ENCODE measurements at places on chromosomes 2 and 18. TPM values are rescaled to one million over a fixed set of nuclear protein-coding genes. Genes with fewer than 3 reads are reported as not detected.

DNA sequence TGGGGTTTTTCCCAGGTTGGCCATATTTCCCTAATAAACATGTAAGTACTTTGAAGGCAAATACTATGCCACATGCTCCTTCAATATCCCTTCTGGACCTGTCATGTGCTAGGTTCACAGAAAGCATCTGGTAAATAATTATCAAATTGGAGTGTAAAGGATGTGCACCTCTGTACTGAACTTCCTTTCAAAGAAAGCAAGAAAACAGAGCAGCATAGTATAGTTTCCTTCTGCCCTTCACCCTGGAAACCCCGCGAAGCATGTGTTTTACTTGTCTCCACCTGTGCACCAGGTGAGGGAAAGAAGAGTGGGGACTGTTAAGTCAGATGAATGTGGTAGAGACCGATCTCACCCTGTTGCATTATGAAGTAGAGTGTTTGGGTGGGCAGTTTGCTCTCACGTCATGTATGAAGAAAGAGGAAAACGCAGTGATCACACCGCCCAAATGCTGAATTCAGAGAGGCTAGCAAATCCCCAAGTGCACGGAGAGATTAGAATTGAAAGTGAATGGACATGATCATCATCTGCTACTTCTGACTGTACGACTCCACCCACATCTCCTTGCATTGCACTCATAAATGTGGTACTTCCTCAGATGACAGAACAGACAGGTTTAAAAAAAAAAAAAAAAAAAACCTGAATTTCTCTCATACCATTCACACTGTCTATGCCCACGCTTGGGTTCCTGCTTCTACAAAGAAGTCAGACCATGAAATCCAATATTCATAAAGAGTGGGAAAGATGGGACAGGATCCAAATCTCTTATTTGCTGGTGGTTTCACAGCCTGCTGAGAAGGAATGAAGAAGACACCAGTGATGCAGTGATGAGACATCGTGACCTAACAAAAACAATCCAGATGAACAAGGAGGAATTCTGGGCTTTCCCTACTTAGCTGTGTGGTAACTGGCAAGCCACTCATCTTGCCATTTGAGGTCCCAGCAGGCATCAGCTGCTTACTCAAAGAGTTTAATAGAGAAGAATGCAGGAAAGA lies 448.6 kb downstream of the BCL11A start:
- DNase-seq = no peak

- DNase-seq = no peak
Observed at GRCh38 chr18:10950876-10951630, 198.3 kb downstream of the PIEZO2 start.

DNA sequence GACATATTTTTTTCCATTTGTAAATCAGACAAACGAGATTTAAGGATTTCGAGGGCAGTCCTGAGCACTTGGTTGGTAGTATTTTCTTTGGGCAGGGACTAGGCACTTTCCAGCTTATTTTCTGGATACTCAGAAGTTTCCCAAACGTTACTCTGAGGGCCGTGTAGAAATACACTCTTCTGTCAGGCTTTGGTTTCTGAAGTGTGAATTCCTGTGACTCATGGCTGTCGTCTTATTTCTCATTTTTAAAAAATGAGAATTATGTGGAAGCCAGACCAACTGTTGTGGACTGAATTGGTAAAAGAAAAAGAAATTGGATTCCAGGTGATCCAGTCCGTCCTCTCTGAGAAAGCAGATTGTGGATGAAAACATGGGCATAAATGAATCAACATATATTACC lies 658.6 kb upstream of the FANCL start:
- no peak for DNase-seq

DNA sequence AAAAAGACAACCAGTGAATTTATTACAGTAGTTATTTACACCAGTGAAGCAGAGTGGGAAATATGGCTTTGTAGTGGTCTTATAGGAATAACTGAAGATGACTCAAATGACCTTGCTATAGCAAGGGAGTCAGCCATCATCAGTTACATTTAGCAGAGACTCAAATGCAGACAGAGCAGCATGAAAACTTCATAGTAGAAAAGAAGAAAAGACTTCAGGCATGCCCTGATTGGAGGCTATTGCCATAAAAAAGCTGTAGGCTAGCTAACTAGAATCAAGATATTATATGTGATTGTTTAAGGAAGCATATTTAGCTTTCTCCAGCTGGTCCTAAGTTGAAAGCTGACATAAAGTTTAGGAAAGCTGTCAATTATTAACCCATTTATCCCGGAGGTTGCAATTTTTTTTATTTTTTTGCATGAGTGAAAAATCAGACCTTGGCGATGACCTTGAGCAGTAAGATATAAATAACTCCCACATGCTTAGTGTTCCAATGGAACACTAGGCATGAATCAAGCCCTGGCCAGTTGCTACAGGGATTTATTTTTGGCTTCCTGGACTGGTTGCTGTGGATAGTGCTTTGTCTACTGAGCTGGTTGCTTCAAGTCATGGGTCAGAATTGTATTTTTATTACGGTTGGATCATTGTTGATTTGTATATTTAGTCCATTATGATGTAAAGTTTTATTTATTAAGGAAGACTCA lies 675.6 kb upstream of the VRK2 start:
- peak; percentile 1 for DNase-seq

DNA sequence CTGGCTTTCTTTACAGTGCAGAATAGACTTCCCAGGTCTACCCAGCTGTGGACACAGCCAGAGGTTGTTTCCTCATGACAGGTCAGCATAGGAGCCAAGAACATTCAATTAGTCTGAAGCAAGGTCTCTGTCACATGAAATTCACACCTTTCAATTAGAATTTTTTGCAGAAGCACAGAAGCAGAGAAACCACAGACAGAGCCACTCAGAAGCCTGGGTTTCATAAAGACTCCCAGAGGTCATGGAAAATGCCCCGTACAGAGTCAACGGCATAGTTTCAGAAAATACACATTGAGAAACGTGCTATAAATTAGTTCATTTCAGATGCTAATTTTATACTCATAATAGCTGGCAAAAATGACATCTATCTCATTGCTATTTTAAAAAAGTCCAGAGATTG lies 87.0 kb upstream of the TMEM200C start:
- no peak for DNase-seq

DNA sequence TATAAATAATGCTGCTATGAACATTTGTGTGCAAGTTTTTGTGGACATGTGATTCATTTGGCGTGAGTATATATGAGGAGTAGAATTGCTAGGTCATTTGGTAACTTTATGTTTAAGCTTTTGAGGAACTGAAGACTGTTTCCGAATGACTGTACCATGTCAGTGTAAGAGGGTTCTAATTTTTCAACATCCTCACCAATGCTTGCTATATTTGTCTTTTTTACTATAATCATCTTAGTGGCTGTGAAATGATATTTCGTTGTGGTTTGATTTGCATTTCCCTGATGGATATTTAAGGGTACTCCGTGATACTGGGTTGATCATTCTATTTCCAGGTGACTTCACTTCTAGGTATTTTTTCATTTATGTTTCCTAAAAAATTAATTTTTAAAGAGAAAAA lies 241.1 kb downstream of the BCL2 start:
- DNase-seq = no peak

DNA sequence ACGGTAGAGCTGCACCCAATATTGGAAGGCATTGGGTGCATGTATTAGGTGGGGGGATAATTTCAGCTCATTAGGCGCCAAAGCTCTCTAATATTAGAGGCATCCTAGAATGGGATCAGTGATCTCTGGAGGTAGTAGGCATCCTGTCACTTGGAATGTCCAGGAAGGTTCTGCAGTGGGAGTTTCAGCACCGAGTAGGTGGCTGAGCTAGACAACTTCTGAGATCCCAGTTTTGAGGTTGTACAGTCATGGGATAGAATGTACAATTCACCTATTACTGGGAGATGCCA lies 210.9 kb downstream of the MYCN start:
- no peak for DNase-seq

DNA sequence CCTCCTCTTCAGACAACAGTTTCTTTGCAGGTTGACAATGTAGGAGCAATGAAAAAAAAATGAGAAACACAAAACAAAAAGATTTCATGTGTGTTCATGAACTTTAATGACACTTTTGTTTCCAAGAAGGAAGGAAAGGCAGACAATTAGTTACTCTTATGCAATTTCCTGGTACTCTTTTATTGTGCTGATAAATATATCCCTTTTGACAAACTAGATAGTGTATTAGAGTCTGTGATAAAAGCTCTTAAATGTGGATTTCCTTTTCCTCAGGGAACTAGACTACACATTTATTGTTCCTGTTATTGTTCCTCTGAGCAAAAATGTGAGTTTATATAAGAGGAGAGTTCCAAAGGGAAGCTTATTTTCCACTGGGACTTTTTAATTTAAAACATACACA lies 188.7 kb upstream of the NRXN1 start:
- DNase-seq = no peak

KCNS3 gene
- 11.6 TPM for polyA plus RNA-seq

DNA sequence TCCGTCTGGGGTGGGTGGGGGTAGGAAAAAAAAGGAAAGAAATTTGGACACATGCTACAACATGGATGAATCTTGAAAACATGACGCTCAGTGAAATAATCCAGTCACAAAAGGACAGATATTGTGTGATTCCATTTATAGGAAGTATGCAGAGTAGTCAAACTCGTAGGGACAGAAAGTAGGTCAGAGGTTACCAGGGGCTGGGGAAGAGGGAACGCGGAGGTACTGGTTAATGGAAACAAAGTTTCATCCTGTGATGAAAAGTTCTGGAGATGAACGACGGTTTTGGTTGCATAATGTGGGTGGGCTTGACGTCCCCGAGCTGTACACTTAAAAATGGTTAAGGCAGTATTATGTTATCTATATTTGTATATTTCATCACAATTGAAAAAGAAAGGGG lies 4.5 kb upstream of the SFTPB start:
- DNase-seq = no peak

- DNase-seq = no peak
Observed at GRCh38 chr2:17803497-17803896, 12.8 kb upstream of the MSGN1 start.

DNA sequence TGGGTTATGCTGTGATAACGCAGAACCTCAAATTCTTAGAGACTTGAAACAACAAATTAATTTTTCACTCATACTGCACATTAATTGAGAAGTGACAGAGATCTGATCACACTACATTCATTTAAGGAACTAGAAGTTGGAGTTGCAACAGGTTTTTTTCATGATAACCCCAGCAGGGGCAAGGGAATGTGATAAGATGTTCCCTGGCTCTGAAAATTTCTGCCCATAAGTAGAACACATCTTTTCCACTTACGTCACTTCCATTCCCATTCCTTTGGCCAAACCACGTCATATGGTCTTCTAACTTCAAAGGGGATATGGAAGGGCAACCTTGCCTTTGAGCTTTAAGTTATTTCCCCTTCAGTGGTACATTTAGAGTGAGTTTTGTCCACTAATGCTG lies 29.7 kb upstream of the PSME4 start:
- DNase-seq = no peak

- DNase-seq = no peak
Observed at GRCh38 chr18:67672716-67673115, 156.2 kb upstream of the DSEL start.

PAIP2B gene
- 24.3 TPM for polyA plus RNA-seq

- DNase-seq = no peak
Observed at GRCh38 chr2:80258793-80259192, 45.8 kb downstream of the LRRTM1 start.

DNA sequence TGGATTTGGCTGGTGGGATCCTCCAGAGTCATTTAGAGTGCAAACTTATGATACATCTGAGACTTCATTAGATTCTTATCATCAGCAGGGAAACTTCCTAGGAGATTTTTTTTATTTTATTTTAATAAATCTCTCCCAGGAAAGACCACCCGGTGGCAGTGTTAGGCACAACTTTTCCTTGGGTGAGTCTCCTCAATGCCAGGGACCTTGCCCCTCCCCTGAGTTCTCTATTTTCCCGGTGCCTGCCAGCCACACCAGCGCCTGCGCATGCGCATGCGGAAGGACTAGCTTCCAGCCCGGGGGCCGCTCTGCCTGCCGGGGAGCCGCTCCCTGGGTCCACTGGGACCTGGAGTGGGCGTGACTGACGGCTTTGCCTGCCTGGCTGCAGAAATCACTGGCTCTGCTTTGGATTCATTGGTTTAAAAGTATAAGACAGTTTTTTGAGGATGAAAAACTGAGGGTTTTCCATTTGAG lies 86.6 kb downstream of the TMEM182 start:
- DNase-seq = peak; percentile 88

DNA sequence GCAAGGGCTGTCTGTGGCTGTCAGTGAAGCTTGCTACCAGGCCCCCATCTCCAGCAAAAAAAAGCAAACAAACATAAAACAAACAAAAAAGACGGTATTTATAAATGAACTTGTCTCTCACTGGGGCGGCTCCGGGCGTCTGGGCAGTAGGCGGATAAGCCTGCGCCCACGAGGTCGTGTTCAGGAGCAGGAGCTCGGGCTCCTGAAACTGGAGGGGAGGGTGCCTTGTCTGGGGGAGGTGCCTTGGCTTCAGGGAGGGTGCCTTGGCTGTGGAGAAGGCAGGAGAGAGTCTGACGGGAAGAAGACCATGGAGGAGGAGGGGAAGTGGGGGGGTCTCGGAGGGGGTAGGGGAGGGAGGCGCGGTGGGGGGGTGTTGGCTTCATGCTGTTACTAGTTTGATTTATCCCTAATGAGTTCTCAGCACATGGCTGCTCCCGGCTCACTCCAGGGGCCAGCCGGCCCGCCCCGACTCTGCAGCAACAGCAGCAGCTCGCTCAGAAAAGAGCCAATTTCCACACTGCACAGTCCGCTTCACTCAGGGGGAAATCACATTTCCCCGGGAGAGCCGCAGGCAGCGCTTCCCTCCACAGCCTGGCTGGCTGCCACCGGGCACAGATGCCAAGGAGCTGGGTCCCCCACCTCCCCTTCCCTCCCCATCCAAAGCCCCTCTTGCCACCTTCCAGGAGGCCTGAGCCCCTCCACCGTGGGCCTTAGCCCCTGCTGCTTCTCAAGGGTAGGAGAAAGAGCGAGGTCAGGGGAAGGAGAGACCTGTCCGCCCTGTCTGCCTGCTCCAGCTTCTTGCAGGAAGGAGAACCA lies 38.7 kb downstream of the PSD4 start:
- DNase-seq = peak; percentile 78

DNA sequence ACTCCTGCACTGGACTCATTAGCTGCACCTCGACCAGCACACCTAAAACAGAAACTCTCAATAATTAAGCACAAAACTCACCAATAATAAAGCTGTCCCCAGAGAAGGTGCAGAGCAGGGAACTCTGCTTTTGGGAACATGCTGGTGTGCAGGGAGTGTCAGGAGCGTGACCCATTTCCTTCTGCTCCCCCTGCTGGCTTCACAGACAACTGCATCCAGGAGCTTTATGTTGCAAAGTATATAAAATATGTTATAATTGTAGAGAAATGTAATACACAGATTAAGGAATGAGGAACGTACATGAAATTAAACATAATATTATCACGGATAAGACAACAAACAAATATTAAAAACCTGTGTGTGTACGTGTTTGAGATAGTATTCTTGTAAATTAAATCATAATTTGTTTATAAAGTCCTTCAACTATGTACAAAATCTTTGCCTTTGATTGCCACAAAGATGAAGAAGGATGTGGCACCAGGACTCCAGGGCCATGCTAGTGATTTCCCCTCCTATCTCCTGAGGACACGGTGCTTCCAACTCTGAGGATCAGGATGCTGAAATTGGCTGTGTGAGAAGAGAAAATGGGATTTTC lies 68.6 kb upstream of the MAL start:
- peak; percentile 17 for DNase-seq

All from renal pelvis (tissue), 12 donors.